ENCODE measurements at places on chromosomes 11 and 22.

DNA sequence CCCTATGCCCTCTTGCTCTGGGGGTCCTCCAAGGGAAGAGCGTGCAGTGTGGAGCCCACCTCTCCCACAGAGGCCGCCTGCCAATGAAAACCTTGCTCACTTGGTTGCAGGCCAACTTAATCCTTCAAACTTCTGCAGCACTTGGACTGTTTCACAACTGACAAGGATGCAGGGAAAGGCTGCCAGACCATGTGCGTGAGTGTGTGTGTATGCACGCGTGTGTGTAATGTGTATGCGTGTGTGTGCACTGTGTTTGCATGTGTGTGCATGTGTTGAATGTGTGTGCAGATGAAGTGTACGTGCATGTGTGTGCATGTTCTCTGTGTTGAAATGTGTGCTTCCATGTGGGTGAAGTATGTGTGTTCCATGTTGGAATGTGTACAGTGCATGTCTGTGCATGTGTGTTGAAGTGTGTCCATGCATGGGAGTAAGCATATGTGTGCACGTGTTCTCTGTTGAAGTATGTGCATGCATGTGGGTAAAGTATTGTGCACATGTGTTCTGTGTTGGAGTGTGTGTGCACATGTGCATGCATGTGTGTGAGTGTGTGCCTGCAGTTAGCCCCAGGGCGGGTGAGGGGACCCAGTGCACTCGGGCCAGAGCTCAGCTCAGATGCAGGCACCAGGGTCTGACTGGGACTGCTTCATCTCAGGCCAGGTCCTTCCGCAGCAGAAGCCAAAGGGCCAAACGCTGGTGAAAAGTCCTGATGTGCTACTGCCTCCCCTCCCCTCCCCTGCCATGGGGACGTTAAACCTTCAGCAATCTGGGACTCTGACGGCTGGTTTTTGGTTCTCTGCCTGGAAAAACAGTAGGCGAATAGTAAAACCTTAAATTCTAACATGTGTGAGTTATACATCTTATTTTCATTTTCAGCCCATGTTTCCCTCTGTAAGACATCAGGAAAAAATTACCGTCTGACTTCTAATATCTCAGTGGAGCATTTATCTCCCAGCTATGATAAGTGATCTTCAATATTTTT is 72.0 kb downstream of the FLI1 start:
- DNase-seq: no peak

GRCh38 chr11:67382276-67383136 is 9.1 kb upstream of the CLCF1 start:
- DNase-seq: peak; percentile 85

DNA sequence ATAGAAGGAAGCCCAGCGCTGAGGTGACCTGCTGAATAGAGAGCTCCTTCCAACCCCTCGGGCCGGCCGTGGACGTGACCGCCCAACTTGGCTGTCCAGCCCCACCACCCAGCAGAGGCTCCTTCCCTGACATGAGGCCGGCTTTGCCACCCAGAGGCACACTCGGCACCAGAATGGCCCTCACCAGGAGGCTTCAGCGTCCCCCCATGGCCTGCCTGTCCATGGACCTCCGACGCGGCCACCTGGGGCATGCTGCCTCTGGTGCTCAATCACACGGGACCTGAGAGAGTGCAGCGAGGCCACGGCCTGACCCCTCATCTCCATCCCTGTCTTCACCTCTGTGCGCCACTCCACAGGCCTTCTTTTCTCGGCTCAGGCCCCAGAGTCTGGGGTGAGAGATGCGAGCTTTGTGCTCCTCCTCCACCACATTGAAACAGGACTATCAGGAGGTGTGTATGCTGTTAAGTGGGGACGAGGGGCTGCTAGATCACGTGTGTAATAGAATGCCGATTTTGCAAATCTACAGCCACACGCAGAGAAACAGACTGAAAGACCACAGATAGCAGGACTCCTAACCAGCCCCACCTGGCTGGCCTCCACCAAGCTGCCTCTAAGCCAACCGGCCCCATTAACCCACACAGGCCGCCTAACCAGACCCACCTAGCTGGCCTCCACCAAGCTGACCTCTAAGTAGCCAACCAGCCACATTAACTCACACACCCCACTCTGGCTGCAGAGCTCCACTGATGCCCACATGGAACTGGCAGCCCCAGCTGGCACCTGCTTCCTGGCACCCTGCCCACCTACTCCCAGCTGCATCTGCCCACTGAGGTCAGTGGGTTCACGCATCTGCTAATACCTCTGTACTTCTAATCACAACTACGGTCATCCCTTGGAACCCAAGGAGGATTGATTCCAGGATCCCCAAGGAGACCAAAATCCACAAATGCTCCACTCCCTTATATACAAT is 20.7 kb downstream of the LINC01488 start:
- no peak for DNase-seq

DNA sequence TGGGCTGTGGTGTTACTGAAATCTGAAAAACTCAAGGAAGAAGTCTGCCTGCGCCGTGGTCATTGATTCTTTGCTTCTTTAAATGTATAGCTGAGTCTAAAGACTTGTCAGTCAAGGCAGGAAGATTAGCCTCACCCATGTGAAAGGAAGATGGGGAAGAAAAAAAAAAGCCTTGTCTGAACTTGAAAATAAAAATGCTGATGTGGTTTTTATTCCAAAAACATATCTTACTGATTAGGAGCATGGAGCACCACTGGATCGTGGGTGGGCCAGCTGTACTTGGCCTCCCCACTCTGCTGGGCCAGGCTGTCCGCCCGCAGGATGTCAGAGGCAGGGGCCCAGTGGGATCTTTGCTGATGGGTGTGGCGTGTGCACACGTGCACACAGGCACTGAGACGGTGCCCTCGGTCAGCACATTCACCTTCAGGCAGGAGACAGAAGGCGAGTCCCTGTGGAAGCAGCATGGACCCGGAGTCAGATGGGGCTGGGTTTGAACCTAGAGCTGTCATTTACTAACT is 111.9 kb downstream of the WNT7B start:
- DNase-seq: no peak

- no peak for DNase-seq
Observed at GRCh38 chr11:80587906-80588305, 1147.1 kb upstream of the TENM4 start.

GRCh38 chr11:104043142-104043541 is 6.7 kb downstream of the DDI1 start:
- no peak for DNase-seq

DNA sequence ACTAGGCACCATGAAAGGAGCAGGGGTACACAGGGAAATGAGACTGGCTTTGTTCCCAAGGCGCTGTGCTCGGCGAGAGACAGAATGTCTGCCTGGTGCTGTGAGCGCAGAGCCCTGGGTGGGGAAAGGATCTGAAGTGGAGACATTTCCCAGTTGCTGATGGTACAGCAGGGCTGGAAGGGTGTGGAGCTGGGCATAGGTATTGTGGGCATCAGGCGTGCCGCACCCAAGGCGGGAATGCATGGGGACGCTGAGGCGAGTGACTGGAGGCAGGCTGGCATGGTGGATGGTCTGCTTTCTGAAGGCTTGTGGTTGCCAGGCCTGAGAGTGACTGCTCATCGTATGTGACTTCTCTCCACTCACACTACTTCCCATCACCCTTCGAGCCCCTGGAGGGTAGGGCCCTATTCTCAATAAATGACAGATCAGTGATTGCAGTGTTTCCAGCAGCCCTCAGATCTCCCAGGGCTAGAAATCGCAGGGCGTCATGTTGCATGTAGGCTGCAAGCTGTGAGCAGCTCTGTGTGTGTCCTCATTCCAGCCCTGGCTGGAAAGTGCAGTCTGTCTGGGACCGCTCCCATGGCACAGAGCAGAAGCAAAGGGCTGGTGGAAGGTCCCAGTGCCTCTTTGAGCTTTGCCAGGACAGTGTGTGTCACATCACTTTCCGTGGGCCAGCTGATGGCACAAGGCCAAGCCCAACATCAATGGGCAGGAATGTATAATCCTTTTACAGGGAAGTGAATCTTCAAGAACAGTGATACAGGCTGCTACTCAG is 67.7 kb downstream of the TBC1D22A start:
- no peak for DNase-seq

GRCh38 chr22:33921525-33922348 is 1.5 kb upstream of the LARGE1 start:
- no peak for DNase-seq

DNA sequence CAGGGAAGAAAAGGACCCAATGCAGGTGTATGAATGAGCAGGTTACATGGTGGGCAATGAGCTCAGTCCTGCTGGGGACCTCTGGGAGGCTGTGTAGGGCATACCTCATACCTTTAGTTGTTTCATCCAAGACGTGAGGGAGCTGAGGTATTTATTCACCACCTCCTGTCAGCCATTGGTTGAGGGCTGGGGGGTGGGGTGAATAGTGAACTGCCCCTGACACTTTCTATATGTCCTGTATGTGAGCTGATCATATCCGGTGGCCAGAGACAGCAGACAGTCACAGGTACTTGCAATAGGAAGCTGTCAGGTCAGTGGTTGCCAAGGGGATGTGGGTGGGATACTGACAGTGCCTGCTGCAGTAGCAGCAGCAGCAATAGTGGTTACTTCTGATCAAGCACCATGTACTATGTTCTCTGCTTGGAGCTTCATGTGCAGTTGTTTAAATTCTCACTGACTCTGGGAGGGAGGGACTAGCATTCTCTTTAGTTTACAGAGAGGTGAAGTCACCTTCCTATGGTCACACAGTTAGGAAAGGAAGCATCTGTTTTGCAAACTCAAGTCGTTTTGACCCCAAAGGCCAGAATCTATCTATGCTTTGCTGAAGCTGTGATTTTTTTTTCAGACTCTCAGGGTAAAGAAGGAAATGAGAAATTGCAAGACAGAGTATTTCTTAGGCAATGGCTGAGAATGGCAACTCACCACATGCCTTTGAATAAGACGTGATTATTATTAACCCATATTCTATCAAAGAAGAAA is 54.0 kb downstream of the MIAT start:
- DNase-seq: peak; percentile 2

DNA sequence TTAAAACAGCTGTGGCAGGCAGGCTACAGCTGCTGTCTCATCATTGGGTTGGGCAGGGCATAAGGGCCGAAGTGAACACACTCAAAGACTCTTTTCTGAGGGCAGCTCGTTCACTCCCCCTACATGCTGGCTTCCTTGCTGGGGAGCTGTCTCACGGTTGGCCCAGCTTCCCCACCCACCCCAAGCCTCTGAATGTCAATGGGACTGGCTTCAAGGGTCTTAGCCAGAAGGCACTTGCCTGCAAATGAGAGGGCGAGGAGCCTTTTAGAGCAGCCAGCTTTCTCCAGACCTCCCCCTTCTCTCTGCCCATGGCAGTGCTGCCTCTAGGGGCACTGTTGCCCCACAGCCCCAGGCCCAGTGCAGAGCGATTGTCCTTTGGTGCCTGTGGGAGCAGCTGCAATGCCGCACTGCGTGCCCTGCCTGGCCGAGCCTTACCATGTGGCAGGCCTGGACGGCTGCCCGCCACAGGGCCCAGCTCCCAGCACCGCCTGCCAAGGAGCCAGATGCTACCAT is 94.7 kb upstream of the RASSF10 start:
- DNase-seq: peak; percentile 9

DNA sequence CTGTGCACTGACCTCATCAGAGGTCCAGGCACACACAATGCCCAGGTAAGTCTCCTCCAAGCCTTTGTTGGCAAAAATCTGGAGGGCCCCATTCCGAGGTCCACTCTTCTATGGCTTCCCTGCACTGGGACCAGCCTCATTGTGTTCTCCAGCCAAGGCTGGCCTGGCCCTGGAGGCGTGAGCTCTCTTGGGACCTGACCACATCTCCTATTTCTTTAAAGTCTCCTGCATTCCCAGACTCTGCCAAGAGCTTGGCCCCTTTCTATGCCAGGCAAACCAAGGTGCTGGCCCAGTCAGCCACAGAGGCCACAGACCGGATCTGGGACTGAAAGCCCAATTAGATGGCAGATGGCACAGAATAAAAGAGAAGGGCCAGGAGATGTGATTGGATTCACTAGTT is 55.1 kb downstream of the C11orf58 start:
- DNase-seq: no peak

DNA sequence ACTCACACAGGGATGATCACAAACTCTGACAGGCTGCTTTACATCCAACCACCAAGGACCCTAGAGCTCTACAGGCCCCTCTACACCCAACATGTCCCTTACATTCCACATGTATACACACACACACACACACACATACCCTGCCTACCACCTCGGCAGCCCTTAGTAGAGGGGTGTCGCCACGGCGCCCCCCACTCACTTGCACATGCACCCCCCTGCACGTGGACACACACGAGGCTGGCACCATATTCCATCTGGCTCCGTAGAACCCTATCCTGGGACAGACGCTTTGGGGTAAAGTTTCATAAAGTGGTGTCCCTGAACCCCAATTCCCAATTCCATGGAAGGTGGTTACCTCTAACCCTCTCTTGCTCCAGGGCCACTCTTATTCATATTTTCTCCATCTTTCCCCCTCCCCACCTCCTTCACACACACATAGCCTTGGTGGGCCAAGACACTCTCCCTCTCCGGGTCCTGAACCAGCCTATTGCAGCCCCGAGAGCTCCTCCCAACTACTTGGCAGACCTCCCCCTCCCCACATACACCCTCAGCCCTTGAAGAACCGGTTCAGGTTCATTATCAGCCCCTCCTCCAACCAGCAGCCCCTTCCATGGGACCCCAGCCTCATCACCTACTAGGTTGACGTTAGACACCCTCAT is 809 bp downstream of the PDE2A start:
- DNase-seq: no peak

- no peak for DNase-seq
Observed at GRCh38 chr22:36671404-36671803, 32.1 kb downstream of the CACNG2 start.

DNA sequence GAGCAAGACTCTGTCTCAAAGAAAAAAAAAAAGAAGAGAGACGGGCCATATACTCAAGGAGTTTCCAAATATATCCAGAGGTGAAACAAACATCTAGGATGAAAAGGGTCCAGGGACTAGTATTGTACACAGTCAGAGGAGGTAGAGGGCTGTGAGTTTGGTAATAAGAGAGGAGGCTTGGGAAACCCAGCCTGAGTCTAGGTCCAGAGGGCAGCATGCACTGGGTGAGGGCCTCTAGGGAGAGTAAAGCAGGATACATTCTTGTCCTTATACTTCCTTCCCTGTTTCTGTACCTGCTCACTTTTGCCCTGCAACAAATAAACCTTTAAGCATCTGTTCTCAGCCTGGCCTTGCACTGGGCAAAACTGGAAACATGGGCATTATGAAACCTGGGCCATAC is 31.5 kb downstream of the STIM1 start:
- DNase-seq: no peak

- DNase-seq: no peak
Observed at GRCh38 chr11:28833670-28834069, 725.5 kb downstream of the METTL15 start.

- no peak for DNase-seq
Observed at GRCh38 chr22:37329238-37330140, 47.2 kb downstream of the CYTH4 start.

DNA sequence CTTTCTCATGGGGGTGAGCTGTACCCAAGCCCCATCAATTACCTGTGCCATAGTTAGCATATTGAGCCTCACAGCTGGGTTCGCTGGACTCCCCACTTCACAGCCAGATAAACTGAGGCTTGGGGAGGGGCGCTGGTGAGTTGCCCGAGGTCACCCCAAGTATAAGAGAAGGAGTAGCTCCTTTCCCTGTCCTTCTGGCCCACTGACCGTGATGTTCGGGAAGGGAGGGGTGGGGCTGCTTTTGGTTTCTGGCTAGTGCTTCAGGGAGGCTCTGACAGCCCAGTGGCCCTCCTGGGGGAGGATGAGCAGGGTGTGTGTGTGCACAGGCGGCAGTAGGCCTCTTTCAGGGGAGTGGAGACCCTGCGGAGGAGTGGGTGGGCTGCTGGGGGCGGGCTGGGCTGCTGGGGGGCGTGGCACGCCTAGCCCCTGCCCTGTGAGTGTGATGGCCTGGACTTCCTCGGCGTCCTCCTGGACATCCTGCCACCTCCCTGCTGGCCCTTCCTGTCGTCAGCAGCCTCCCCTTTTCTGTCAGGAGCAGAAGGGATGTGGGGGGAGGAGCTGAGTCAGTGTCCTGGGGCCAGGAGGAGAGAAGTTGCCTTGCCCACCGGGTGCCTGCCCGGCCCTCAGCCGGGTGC is 50.3 kb downstream of the TRIOBP start:
- no peak for DNase-seq

All from activated CD4-positive, alpha-beta T cell treated with anti-CD3 and anti-CD28 coated beads, Interleukin-2, amount 50 U/mL, for 16 hours (primary cell).